ENCODE measurements at places on chromosomes 3 and 15. TPM values are rescaled to one million over a fixed set of nuclear protein-coding genes. Genes with fewer than 3 reads are reported as not detected.

OR5K1 gene
- not detected for total RNA-seq

C3orf22 gene
- not detected for total RNA-seq

OR5K2 gene
- not detected for total RNA-seq

CCR3 gene
- total RNA-seq: not detected

ZNF662 gene
- total RNA-seq: not detected

UROC1 gene
- not detected for total RNA-seq

ACOX2 gene
- total RNA-seq: 8.4 TPM

ACAD9 gene
- 25.4 TPM for total RNA-seq

PLXND1 gene
- total RNA-seq: 85.8 TPM

ADAMTS7 gene
- total RNA-seq: 6.1 TPM

REC114 gene
- not detected for total RNA-seq

SCN11A gene
- total RNA-seq: not detected

ROBO1 gene
- 9.1 TPM for total RNA-seq

PLSCR2 gene
- not detected for total RNA-seq

PROS1 gene
- 8.0 TPM for total RNA-seq

CYP8B1 gene
- not detected for total RNA-seq

GOLGA8T gene
- 1.7 TPM for total RNA-seq

CCRL2 gene
- 0.18 TPM for total RNA-seq

CFAP92 gene
- not detected for total RNA-seq

LDHAL6B gene
- total RNA-seq: not detected

HGD gene
- 14.2 TPM for total RNA-seq

IL5RA gene
- total RNA-seq: not detected

TCTA gene
- 24.8 TPM for total RNA-seq

MEIS2 gene
- 8.7 TPM for total RNA-seq

SLC24A5 gene
- total RNA-seq: not detected

IL17RE gene
- 1.1 TPM for total RNA-seq

SEMA3B gene
- total RNA-seq: 8.6 TPM

Data from A549 treated with CORT108297 at 1 μM for 4 hours (cell line).